ENCODE measurements at places on chromosomes 1 and 21.

DNA sequence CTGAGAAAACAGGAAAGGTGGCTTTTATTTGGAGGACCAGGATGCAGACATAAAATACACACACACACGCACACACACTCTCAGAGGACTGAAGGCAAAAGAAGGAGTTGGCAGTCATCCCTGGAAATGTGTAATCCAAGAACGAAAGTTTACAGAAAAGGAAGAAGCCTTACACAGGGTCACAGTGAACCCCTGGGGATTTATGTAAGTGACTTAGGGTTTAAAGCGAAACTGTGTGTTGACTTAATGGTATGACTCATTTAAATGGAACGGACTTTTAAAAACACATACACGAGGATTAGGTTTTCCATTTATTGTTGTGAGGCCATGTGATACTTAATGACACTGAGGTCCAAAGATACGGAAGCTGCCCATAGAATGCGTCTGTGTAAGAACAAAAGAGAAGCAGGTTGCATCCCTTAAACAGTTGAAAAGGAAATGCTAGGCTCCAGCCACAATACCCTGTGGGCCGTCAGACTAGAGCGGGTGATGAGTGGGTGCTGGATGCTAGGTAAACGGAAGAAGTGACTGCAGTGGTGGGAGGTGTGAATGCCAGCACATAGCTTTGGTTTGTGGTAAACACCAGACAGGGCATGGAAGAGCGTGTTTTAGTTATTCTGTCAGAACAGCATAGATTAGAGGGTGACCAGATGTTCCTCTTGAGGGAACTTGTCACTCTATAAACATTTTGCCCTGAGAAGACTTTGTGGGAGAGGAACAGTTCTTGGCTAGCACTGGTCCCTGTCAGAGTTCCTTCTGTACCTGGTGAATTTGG lies 21.6 kb upstream of the BCL10 start:
- no peak for DNase-seq

DNA sequence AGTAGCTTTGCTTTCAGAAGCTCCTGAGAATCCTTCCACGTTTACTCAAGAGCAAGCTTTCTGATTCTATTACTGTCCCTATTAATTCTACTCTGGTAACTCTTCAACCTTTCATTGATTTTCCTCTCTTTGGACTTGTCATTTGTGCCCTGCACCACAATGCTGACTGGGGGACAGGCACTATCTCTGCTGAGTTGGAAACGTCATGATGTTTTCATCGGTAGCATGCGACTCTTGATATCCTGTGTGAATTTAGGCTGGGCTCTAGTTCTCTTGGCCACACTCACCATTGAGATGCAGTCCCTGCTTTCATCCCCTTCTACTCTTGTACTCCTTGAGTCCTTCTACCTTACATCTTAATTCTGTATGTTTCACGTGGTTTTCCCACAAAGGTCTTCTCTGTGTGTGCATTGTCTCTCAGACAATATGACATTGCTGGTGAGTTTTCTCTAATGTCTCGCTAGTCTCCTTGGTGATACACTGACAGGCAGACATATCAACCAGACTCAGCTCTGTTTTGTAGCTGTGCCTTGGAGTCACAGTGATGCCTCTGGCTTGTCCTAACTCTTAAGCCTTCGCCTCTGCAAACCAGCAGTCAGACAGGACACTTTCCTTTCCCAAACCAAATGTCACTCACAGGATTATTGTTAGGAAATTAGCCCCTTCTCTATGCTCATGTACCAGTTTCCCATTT lies 223.6 kb upstream of the ADGRL2 start:
- no peak for DNase-seq

- DNase-seq, result no peak
Observed at GRCh38 chr1:78797108-78797781, 147.6 kb downstream of the IFI44 start.

GRCh38 chr21:15761507-15762100 lies 31.8 kb downstream of the USP25 start:
- no peak for DNase-seq

GRCh38 chr1:59699227-59699847 lies 115.4 kb upstream of the HOOK1 start:
- DNase-seq, result peak; percentile 5

DNA sequence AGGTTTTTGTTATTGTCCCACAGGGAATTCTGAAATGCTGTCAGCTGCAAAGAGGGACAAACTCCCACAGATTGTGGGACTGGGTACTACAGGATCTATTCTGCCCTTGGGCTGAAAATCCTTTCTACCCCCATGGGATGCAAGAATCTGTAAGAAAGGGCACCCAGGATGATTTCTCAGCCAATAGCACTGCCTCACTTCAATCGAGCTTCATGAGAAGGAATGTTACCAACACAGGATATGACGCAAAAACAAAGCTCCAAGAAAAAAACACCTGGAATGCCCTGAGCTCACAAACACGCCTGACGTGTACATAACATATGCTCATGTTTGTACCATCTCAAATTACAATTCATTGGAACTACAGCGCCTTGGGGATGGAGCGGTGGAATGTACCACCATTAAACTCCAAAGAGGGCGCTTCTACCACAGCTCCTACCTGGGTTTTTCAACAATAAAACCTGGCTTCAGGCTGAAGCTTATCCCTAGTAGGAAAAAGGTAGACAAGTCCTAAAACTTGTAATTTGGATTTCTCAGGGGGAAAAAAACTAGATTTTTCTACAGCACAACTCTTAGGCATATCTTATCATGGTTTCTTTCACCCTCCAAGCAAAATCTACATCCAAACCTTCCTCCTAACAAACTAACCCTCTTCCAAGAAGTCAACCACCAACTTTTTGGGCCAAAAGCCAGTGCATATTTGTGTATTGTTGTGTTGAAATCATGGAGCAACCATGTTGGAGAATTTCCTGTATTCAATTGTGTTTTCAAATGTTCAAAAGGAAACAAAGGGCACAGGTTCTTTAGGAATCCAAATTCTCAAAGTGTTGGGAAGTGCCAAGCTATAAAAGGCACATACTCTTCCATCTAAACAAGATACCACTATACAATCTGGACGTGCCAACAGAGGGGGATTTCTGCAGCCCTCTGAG lies 78.9 kb downstream of the TGFBR3 start:
- DNase-seq, result no peak

DNA sequence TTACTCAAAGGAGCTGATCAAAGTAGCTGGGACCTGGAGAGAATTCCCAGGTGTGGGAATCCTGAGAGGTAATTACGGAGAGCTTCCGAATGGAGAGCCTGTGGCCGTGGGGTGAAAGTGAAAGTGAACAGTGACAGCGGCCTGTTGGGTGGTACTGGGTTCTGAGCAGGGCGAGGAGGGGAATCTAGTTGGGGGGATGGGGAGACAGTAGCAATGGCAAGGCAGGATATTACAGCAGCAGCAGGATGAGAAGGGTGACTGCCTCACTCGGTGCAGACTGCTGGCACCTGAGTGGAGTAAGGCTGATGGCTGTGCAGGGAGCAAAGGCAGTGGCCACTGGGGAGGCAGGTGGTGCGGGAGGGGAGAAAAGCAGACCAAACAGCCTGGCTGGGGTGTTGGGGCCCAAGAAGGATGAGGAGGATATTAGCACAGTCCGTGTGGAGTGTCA lies 70.3 kb upstream of the PRDX6 start:
- DNase-seq, result no peak

DNA sequence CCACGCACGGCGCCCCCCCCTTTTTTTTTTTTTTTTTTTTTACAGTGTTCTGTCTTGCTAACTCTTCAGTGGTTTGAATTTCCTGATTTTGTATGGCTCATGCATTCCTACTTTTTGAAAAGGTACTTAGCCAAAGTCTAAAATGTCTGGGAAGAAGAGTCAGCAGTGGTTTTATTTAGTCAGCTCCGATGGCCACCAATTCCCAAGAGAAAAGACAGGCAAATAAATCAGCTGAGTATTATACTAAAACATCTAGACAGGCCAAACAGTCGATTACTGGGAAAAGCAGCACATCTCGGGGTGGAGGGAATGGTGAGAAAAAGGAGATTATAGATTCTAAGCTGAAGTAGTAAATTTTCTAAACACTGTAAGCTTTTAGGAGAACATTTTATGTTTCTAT lies 192.5 kb upstream of the ZRANB2 start:
- no peak for DNase-seq

DNA sequence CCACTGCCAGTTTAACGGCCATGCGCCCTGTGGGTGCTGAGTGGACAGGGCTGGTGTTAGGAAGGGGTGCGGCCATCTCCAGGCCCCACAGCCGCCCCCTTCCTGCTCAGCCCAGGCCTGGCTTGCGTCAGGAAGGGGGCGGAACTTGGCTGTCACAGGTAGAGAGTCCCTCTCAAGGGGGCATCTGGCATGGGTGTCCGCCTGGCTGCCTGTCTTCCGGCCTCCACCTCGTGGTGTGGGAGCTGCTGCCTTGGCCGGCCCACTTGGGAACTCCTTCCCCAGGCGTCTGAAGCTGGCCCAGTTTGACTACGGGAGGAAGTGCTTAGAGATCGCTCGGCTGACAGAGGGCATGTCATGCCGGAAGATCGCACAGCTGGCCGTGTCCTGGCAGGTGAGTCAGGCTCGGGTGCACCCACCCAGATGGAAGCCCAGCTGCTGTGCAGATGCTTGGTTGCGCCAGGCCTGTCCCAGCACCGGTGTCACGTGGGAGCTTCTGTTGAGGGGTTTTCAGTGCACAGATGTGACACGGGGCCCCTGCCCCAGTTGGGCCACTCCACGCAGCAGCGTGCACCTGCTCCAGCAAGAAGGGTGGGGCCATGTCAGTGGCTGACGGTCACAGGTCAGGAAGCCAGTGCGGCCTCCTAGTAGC lies 9.1 kb upstream of the ATAD3B start:
- DNase-seq, result no peak

- DNase-seq, result no peak
Observed at GRCh38 chr1:231727171-231727570, 100.6 kb downstream of the DISC1 start.

GRCh38 chr1:21651214-21652042 lies 17.7 kb downstream of the RAP1GAP start:
- no peak for DNase-seq

DNA sequence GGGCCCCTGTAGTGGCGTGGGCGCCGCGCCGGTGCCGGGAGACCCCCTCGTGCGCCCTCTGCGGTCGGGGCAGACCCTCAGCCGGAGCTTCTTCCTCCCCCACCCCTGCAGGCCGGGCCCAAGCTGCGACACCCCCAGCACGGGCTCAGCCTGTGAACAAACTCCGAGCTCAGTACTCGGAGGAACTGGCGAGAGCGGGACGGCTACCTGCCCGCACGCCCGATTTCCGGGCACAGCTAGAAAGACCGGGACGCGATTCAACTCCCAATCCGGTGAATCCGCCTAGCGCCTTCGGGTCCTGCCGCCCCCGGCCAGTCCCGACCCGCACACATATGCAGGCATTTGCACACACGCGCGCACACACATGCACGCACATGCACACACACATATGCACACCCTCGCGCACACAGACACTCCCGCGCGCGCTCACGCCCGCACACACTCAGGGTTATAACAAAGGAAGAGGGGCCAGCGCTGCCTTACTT lies 580 bp upstream of the BLACAT1 start:
- DNase-seq, result no peak

- DNase-seq, result no peak
Observed at GRCh38 chr1:107010582-107010981, 45.9 kb upstream of the PRMT6 start.

- no peak for DNase-seq
Observed at GRCh38 chr1:27011058-27011764, 1.4 kb downstream of the TENT5B start.

DNA sequence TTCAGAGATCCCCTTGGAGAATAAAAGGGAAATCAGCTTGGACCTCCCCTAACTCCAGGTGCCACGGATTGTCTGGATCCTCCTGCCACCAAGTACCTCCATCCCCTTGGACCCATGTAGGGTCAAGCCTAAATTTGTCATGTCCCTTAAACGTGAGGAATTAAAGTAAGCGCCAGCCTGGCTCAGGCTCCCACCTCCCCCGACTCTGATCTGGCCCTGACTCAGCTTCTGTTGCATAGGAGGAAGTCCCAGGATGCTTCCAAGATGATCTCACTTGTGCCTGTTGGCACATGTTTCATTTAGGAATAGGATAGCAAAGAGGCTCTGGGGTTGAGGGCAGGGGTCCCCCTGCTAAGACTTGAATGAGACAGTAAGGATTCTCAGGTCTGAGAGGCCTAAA lies 231.9 kb upstream of the JUN start:
- no peak for DNase-seq

DNA sequence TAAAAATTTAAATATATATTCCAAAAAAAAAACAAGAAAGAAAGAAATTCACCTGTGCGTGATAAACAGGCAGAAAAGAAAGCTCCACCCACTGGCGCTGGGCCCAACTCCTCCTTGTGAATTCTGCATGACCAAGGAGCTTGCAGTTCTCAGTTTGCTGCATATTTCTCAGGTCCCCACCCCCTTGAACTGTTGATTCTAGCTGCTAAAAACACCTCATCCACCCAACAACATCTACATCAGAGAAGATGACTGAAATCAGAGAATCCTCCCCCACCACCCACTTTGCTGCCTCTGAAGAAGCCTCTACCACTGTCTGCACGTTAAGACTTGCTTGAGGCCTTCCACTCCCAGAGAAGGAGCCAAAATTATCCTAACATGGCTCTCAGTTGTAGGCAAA lies 104.8 kb downstream of the RGS2 start:
- DNase-seq, result no peak

GRCh38 chr1:112905395-112906149 lies 50.4 kb downstream of the SLC16A1 start:
- DNase-seq, result no peak

DNA sequence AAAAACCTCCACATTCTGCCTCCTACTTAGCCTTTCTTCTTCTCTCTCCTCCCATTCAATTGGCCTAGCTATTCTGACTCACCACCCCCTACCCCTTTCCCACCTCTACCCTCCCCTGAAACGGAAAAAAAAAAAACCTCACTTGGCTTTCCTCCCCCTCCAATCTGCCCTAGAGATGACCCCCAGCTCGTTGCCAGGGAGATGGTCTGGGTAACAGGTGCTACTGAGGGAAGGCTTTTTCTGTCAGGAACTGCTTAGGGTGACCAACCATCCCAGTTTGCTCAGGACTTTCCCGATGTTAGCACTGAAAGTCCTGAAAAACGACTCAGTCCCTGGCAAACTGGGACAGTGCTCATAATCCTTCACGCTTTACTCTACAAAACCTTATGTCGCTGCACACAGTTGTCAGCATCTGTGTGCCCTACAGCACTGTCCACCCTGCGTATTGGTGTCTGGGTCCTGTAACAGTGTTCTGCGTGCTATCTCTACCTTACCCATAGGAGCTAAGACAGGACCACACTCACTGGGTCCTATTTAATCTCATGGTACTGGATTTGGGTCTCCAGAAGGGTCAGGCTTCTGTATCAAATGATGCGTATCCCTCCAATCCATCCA lies 7.7 kb upstream of the CADM3 start:
- DNase-seq, result no peak

DNA sequence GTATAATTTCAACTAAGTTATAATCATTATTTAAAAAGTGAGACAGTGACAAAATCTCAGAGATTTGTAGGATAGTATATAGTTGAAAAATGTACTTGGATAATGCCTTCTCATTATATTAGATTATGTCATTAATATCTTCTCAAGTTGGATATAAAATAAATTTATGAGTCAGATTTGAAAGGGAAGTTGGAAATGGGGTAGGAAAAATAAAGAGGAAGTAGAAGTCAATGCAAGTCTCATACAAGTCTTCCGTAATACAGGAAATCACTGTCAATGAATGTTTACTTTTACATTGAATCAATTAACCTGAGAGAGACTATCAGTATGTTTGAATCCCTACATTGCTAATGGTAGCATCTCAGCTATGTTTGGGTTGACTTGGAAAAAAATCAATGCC lies 16.2 kb upstream of the RNPC3 start:
- no peak for DNase-seq

- no peak for DNase-seq
Observed at GRCh38 chr1:180494370-180494769, 8.0 kb downstream of the ACBD6 start.

All from KG1 (cell line).